Muscle of leg (tissue), 16 donors: ENCODE measurements at places on chromosomes 2 and 18. TPM values are rescaled to one million over a fixed set of nuclear protein-coding genes. Genes with fewer than 3 reads are reported as not detected.

The ANTXR1 gene
- 86.0 TPM for total RNA-seq

The TMEM178A gene
- 5.7 TPM for total RNA-seq

The CIB4 gene
- total RNA-seq = not detected

The FSIP2 gene
- 2.6 TPM for total RNA-seq

- peak; percentile 29 for DNase-seq
Observed at GRCh38 chr2:147368306-147368705, 476.5 kb upstream of the ACVR2A start.

- no peak for DNase-seq
Observed at GRCh38 chr2:74881626-74882298, 47.8 kb downstream of the HK2 start.

- DNase-seq = no peak
Observed at GRCh38 chr2:26317377-26318105, 28.4 kb upstream of the SELENOI start.

GRCh38 chr2:176561706-176562105 lies 292.5 kb downstream of the MTX2 start:
- no peak for DNase-seq
